ENCODE measurements at places on chromosomes 6 and 20.

GRCh38 chr6:83476971-83477370 is 35.4 kb upstream of the PRSS35 start:
- no peak for DNase-seq

DNA sequence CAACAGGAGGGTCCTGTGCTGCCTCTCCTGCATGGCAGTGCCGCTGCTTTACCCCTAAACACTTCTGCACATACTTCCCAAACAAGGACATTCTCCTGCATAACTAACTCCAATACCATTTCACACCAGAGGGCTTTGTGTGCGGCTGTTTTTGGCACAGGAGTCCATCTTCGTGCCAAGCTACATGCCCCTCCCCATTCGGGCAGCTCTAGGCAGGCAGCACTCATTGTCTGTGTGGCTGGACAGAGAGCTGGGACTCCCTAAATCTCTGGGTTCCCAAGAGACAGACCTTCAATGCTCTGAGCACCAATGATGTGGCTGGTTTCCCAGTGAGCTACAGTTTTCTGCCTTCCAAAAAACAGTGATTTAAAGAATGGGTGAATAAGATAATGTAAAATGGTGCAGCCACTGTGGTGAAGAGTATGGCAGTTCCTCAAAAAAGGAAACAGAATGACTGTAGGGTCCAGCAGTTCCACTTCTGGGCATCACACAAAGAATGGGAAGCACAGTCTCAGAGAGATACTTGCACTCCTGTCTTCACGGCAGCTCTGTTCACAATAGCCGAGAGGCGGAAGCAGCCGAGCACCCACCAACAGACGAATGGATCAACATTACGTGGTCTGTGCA is 80.3 kb upstream of the DUSP22 start:
- no peak for DNase-seq

GRCh38 chr6:43454290-43454695 is 1.1 kb downstream of the DLK2 start:
- DNase-seq: no peak

- DNase-seq: no peak
Observed at GRCh38 chr20:1456300-1456699, 10.3 kb downstream of the NSFL1C start.

- no peak for DNase-seq
Observed at GRCh38 chr6:39952167-39952566, 17.9 kb upstream of the MOCS1 start.

GRCh38 chr6:169862892-169863525 is 111.6 kb downstream of the ERMARD start:
- no peak for DNase-seq

DNA sequence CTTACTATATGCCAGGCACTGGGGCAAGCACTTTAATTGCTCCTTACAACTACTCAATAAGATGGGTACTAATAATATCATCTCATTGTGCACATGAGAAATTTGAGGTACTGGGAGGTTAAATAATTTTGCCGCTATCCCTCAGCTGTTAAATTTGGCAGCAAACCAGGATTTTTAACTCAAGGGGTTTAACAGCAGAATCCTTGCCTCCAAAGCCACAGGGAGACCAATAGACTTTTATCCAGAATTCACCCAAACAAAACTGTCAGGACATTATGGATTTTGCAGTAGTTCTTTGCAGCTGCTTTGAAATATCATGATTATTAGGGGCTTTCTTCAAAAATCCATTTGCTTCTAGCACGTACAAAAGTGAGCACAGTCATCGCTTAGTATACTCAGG is 136.2 kb downstream of the RPS12 start:
- no peak for DNase-seq

GRCh38 chr20:15703171-15703911 is 869.9 kb downstream of the KIF16B start:
- no peak for DNase-seq

DNA sequence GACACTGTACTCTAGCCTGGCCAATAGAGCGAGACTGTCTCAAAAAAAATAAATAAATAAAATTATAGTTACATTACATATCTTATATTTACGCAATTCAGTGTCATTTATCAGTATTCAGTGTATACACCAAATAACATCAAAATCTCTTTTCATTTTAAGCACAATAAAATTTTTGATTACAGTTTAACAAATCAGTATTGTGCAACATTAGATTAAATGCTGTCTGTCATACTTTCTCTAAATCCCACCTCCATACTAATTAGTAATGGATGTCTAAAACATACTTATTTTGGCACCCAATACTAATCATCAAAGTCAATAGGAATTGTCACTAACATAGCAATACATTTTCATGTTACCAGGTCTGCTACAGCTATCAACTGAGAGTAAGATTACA is 27.4 kb downstream of the IBTK start:
- no peak for DNase-seq

GRCh38 chr6:113182370-113183141 is 674.6 kb upstream of the MARCKS start:
- no peak for DNase-seq

DNA sequence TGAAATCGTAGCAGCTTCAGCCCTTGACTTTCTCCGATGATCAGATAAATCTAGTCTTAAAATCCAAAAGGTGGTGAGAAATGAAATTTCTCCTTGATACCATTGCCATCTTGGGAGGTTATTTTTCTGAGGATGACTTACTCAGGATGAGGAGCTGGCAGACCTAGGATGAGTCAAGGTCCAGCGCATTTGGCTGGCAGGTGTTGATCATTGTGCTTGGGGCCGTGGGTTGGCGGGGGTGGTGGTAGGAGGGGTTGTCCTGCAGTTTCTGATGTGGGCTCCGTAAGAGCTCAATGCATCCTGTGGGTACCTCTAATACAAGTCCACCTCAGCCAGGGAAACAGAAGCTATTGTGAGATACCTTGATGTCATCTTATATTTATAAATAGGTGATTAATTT is 148.3 kb upstream of the SCGN start:
- no peak for DNase-seq

GRCh38 chr6:99867026-99867425 is 127.0 kb downstream of the MCHR2 start:
- DNase-seq: no peak

DNA sequence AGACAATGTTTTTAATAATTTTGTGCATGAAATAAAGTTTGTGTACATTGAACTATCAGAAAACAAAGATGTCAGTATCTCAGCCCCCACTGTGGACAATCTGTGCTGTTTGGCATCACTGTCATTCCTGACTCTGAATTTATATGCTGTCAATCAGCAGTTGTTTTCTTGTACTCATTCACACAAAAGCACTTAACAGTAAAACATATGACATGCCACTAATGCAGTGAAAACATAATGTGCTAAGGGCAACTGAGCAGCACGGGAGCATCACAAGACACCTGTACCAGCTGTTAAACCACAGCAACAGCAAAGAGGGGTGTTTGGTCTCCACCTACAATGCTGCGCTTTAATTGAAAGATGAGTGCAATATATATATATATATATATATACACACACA is 647.8 kb upstream of the SLC35B3 start:
- no peak for DNase-seq

DNA sequence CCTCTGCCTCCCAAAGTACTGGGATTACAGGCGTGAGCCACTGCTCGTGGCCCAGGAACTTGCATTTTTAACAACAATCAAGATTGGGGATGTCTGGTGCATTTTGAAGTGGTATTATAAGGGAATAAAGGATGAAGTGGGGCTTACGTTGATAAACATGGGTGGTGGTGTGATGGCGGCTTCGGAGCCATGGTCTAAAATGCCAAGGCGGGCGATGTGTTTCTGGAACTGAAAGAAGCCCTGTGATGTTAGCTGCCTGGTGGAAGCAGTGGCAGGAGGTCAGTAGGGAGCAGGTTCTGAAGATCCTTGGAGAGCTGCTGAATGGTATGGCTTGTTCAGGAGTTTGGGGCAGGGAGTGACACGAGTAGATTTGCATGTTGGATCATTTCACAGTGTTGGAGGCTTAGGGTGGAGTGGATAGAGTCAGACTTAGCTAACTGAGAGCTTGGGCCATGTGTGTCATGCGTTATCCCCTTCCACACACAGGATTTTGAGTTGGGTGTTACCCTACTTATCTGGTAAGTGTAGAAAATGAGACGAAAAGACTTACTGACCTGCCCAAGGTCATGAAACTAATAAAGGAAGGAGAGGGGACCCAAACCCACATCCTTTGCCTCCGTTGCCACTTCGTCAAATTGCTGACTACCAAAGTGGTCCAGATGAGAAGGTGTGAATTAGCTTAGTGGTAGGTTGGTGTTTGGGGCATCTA is 1.5 kb downstream of the NELFCD start:
- no peak for DNase-seq

DNA sequence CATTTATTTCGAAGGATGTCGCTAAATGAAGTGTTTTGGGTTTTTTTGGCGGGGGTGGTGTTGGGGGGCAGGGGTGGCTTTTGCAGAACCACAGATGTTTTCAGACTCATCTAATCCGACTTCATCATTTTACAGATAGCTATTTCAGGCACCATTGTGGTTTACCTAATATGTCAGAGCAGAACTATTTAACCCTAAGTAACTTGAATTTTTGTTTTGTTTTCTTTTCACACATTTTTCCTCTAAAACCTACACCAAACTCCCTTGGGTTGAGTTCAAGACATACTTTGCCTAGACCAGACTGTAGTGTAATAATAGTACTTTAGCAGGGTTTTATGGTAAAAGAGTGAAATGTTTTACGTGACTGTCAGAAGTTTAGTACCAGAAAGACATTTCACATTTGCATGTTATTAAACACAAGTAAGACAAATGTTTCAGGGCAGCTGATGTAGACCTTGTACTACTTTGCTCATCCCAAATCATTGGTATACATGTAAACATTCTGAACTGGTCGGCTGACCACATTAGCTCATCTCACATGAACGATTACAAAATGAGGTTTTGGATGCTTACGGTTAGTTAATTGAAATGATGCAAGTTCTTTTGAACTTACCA is 37.7 kb downstream of the MAP3K4 start:
- DNase-seq: no peak

GRCh38 chr20:25346349-25346748 is 44.3 kb downstream of the ABHD12 start:
- DNase-seq: no peak

GRCh38 chr20:59786801-59787537 is 146.5 kb downstream of the SYCP2 start:
- no peak for DNase-seq

DNA sequence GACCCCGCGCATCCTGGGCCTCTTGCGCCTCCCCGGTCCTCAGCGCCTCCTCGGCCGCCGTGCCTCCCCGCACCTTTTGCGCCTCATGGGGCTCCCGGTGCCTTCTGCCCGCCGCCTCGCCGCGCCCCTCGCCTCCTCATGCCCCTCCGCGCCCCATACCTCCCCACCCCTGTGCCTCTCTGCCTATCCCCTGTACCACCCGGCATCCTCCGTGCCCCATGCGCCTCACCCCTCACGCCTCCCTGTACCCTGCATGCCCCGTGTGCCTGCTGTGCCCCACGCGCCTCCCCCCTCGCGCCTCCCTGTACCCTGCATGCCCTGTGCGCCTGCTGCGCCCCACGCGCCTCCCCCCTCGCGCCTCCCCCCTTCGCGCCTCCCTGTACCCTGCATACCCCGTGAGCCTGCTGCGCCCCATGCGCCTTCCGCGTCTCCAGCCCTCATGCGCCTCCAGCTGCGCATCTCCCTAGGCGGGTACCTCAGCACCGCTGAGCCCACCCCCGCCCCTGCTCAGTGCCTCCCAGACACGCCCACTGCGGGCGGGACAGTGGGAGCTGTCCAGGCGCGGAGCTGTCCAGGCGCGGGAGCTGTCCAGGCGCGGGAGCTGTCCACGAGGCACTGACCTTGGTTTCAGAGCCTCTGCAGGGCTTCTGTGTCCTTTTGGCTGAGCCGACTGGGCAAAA is 37.1 kb downstream of the IGF2R start:
- DNase-seq: no peak

GRCh38 chr6:108211671-108212070 is 45.8 kb downstream of the NR2E1 start:
- no peak for DNase-seq

- DNase-seq: no peak
Observed at GRCh38 chr6:169909113-169909512, 157.7 kb downstream of the ERMARD start.

DNA sequence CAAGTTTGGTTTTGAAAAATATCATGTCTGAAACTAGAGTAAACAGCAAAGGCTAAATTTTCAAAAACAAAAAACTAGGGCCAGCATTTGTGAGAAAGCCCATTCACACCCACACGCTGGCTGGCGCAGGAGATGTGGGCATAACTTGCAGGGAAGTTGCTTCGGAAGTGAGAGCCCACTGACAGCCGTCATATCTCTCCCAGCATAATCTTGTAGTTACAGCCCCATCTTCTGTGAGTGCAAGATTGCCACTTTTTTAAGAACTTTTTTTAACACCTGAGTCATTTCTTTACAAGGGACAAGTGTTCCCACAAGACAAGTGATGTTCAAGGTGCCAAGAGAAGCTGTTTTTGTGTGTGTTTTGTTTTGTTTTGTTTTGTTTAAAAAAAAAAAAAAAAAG is 212.5 kb upstream of the CNR1 start:
- no peak for DNase-seq

- DNase-seq: no peak
Observed at GRCh38 chr6:16758163-16758975, 2.9 kb downstream of the ATXN1 start.

DNA sequence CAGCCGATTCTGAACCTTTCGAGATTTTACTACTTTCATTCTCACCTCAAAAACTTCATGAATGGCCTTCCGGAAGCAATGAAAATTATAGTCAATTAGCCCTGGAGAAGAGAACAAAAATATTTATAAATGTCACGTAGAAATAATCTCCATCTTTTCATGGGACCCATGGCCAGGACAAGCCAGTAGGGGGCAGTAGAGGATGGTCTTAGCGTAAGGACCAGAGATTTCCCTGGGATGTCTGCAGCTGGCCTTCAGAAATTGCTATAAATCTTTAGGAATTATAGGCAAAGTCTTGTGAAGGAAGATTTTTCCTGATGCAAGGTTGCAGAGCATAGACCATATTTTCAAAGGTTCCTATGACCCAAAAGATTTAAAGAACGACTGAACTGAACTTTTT is 15.6 kb upstream of the UBE2J1 start:
- DNase-seq: no peak

DNA sequence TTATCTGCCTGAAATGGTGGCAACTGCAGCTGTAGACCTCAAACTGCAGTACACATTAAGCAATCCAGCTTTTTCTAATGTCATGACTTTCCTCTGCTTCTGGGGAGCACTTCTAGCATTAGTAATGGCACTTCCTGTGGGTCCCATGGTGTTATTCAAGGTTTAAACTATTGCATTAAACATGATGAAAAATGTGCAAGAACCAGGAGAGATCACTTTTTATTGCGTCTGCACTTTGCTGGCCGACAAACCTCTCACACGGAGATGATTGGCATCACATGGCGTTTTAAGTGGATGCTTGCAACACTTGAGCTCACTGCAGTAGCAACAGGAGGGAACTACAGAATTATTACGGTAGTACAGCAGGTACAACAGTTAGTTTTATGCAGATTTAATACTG is 148.4 kb downstream of the HIVEP2 start:
- no peak for DNase-seq
